ENCODE measurements at places on chromosomes 3 and 15.

GRCh38 chr3:30026851-30027250, 579.5 kb upstream of the TGFBR2 start:
- no peak for DNase-seq

GRCh38 chr3:135806317-135806716, 159.2 kb upstream of the PPP2R3A start:
- no peak for DNase-seq

DNA sequence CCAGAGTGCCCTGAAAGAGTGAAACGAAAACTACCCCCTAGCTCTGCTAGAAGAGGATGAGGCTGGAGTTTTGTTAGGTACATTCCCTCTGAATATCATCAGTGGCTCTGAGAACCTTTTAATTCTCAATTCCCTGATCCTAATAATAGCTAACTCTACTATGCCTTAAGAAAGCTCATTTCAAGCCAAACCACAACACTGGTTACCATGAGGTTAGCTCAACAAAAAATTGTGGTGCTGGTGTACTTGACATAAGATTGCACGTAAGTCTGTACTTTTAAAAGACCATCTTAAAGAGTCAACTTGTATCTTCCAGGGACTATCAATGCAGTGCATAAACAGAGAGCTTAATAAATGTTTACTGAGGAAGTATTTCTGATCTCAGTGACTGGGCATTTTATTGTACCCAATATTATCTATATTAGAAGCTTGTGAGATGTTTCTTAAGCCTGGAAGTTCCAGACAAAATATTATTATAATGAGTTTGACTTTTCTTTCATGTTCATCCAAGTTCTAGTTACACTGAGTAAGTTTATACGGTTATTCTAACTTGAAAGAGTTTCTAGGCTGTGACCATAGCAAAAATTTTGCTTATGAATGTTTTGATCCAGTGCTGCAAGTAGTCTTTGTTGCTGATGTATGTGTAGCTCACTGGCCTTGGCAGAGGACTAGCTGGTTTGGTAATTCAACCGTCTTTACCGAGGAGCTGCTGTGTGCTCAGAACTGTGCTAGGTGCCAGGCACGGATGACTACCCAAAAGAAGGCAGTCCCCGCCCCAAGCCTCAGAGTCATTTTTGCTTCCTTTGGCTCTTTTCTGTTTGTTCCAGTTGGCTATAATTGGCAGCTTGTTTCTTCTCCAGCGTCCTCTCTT, 334.4 kb upstream of the TRIM42 start:
- DNase-seq = no peak

DNA sequence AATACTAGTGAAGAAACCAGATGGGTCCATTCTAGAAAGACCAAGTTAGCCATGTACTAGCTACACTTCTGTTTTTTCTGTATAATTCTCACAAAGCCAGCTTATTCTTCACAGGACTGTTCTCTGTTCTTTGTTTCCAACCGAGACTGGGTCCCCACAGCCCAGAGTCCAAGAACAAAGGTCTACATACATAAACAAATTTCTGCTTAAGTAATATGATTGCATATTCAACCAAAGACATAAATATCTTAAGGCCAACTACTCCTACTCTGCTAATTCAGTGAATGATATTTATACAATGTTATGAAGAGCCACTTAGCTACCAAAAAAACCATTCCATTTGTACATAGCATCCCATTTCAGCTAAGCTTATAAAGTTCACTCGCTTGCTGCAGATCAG, 299.8 kb upstream of the CCDC54 start:
- DNase-seq = peak; percentile 77

DNA sequence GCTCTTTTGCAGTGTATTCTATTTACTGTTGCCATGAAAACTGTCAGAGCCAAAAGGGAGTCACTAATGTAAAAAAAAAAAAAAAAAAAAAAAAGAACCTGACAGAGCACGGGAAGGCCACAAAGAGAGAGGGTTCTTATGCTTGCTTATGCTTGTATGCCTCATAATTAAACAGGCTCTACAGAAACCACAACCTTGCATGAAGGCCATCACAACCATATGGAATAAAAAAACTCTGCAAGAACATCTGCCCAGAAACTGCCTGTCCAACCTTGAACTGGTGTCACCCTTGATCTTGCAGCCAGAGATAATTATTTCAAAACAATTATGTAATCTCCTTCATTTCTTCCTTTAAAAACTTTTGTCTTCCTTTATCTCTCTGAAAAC, 50.1 kb downstream of the CFAP20DC start:
- DNase-seq = no peak

GRCh38 chr3:112074616-112075497, 11.3 kb upstream of the C3orf52 start:
- peak; percentile 86 for DNase-seq

DNA sequence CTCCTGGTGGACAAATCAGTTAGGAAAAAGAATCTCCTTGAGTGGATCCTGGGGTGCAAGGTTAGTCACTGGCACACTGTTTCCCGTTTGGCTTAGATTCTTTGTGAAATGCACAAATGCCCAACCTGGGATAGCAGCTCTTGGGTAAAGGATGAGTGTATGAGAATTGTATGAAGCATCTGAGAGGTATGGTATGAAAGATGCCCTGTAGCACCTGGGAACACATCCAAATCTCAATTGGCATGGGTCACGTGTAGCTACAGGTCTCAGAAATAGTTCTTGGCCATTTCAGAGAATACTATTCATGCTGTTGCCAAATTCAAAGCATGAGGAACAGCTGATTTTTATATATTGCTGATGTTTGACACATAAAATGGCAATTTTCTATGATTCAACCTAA, 84.3 kb downstream of the KCNH8 start:
- DNase-seq = no peak

- no peak for DNase-seq
Observed at GRCh38 chr3:57141719-57142410, 23.3 kb downstream of the IL17RD start.

GRCh38 chr3:127673191-127674100, 694 bp downstream of the ABTB1 start:
- peak; percentile 22 for DNase-seq

GRCh38 chr3:14520967-14521366, 19.2 kb downstream of the GRIP2 start:
- DNase-seq = no peak

- DNase-seq = peak; percentile 52
Observed at GRCh38 chr15:33021806-33022389, 172.6 kb downstream of the FMN1 start.

GRCh38 chr15:88909956-88910831, 3.0 kb downstream of the MFGE8 start:
- no peak for DNase-seq

DNA sequence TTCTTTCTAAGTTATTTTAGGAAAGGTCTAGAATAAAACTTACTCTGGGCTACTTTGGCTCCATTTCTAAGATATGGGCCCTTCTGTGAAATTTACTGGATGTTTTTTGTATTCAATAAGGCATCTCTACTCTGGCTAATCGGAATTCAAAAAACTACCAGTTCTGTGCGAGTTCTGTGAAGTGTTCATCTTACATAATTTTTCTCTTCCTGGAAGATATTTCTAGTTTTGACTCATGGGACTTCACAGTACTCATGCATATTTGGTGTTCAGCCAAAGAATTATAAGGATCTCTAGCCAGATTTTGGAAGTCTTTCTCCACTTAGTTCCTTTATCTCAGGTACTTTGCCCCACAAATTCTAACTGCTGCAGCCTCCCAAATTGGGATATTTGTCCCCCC, 46.4 kb upstream of the MBNL1 start:
- no peak for DNase-seq

GRCh38 chr15:35603301-35603700, 57.3 kb upstream of the DPH6 start:
- DNase-seq = no peak
